T47D (cell line): ENCODE measurements at places on chromosomes 5 and 9.

DNA sequence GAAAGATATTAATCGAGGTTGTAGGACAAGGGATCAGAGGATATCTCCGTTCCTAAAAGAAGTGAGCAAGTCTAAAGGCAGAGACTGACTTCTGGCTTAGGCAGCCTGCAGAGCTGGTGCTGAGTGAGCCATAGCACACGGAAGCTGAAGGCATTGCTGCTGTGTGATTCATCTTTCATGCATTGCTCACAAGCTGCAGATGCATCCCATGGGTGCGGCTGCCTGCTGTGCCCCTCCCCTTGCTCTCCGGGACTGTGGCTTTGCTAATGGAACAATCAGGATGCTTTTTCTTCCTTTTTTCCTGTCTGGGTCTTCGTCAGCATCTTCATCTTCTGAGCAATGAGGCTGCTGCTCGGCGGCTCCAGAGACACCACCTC is 341.4 kb downstream of the DIRAS2 start:
- peak; percentile 6 for DNase-seq

DNA sequence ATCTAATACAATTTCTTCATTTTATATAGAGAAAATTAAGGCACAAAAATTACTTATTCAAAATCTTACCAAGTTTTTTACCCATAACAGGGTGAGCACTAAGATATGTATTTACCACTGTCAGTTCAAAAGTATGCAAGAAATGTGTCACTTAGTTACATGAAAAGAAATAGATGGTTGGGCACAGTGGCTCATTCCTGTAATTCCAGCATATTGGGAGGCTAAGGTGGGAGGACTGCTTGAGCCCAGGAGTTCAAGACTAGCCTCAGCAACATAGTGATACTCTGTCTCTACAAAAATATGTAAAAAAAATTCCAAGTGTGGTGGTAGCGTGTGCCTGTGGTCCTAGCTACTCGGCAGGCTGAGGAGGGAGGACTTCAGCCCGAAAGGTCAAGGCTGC is 19.4 kb downstream of the YIPF5 start:
- no peak for DNase-seq

DNA sequence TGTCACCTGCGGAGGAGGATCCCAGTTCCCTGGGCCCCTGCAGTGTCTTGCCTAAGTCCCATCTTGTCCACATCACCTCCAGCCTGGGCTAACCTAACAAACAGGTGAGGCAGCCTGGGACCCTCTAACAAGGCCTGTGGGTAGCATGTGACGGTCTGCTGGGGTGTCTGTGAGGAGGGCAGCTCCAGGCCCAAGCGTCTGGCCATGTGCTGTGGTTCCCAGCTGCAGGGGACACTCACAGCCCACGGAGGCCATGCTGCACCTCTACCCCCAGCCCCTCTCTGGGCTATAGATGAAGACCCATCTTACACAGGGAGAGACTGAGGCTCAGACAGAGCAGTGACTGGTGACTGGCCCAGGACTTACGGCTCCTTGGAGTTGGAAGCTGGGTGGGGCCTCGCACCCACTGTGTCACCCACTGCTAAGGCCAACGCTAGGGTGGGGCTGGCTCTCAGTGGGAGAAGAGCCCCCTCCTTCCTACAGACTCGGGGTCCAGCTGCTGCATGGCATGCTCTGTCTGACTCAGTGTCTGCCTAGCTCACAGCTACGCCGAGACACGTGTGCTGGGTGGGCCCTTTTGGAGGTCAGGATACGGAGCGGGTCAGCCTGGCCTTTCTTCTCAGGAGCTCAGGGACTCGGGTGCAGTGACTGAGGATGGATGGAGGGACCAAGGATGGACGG is 40.8 kb upstream of the RNF130 start:
- no peak for DNase-seq

DNA sequence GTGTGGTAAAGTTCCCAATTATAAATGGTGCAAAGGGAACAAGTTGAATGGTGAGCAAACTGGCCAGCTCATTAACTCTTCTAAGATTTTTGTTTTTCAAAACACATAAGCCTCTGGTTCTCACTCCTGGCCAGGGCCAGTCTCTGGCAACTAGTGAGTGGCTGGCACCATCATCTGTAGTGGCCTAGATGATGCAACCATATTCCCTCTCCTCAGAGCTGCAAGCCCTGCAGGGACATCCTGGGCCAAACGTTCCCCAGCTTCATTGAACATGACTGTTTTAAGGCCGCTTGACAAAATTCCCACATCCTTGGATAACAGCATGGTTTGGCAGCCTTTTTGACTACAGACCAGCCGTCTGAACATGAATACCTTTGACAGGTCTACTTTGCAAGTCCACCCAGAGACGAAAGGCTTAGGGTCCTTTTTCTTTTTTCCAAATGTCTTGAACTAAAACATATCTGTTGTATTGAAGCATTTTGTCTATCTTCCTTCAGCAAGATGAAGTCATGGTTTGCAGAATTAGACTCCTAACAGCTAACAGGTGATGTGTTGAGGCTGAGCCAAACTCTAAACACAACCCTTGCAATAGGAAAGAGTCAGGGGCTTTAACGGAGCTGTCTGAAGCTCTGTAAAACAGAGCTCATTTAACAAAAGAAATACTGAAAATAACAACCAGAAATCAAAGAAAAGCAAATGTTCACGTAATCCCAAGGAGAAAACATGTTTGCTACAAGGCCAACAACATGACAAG is 23.8 kb downstream of the MACROH2A1 start:
- DNase-seq, result no peak

DNA sequence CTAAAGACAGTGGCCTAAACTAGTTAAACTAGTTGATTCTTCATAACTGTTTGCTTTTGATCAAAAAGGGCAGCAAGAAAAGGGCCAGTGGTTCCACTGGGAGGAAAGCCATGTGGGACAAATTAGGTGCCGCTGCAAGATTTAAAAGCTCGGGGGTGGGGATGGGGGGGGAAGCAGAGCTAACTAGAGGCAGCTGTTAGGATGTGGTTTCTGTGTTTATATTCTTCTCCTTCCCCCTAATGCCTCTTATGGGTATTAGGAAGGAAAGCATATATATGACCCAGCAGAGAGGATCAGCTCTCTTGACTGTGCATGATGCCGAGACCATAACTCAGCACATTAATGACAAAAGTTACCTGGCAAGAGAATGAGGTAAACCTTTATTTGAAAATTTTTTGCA is 65.7 kb downstream of the EFNA5 start:
- DNase-seq, result no peak

DNA sequence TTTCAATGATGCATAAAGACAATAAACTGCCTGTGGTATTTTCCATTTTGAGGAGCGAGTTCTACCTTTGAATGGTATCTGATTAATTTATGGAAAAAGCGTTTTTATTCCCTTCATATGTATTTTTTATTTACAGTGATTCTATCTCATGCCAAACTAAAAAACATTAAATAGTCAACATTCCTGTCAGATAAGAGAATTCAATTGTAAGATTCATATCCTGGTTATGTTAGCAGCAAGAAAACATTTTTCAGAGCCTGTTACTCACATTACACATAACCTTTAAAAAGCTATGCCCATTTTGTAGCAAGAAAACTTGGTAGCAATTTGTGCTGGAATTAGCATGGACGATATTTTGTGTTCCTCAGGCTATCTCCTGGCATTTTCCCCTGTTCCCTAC is 55.1 kb upstream of the PRLR start:
- DNase-seq, result peak; percentile 75

DNA sequence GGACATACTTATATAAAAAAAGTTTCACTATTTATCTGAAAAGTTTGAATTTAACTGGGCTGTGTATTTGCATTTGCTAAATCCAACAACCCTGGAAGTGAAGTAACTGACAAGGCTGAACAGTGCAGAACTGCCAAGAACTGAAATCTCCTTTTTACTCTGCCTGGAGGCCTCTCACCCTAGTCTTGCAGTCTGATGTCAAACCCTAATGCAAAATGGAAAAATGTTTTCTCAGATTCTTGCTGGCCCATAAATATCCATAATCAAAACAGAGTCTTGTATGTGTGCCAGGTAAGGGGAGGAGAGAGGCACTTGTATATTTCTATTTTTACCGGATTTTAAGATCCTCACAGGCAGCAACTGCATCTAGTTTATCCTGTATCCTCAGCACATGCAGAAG is 432.7 kb upstream of the KLF4 start:
- no peak for DNase-seq

DNA sequence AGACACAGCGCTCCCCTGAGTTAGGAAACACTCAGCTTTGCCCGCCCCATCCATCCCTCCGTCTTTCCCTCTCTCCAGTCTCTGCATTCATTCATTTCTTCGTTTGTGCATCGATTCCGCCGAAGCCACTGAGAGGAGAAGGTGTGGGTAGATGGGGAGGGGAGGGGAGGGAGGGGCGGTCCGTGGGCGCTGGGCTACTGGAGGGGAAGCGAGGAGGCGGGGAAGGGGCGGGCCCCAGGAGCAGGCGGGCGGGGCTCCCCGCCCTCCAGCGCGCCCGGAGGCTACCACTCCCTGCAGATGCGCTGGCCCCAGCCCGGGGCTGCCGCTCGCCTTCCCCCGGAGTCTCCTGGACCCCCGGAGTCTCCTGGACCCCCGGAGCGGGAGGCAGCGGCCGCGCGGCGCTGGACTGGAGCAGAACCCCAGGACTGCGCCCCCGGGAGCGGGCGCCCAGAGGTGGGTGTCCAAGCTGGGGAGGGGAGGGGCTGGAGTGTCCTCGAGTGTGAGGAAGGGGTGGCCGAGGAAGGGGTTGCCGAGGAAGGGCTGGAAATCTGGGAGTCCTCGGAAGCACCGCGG is 159.5 kb downstream of the C9orf152 start:
- DNase-seq, result no peak

- DNase-seq, result no peak
Observed at GRCh38 chr5:32013658-32014057, 160.5 kb downstream of the GOLPH3 start.
